ENCODE measurements at places on chromosomes 16 and 17.

GRCh38 chr16:31267332-31268032 lies 7.7 kb downstream of the ITGAM start:
- DNase-seq, result no peak

DNA sequence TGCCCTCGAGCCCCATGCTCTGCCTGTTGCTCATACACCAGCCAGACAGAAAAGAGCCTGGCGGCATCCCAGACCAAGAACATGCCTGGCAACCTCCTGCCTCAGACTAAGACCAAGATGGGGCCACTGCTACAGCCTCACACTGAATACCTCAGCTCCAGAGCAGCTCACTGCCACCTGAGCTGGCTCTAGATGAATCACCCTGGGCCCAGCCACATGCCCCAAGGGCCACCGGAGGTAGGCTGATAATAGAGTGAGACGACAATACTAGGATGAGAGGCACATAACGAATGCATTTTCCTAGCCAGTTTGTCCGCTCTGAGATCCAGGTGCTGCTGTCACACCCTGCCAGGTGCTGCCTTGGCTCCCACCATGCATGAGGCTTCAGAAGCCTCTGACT lies 13.0 kb downstream of the PIP4K2B start:
- no peak for DNase-seq

- DNase-seq, result no peak
These were observed 37.2 kb upstream of the TBX2 start for GRCh38 chr17:61362396-61362795.

GRCh38 chr16:19715566-19715965 lies 2.5 kb downstream of the KNOP1 start:
- no peak for DNase-seq

GRCh38 chr17:76527430-76528111 lies 9.9 kb downstream of the CYGB start:
- no peak for DNase-seq

- DNase-seq, result no peak
These were observed 31.0 kb downstream of the TEKT5 start for GRCh38 chr16:10663744-10664143.

GRCh38 chr17:32208436-32208835 lies 57.2 kb upstream of the RHBDL3 start:
- DNase-seq, result no peak

GRCh38 chr17:42408061-42408460 lies 15.0 kb downstream of the CAVIN1 start:
- no peak for DNase-seq

DNA sequence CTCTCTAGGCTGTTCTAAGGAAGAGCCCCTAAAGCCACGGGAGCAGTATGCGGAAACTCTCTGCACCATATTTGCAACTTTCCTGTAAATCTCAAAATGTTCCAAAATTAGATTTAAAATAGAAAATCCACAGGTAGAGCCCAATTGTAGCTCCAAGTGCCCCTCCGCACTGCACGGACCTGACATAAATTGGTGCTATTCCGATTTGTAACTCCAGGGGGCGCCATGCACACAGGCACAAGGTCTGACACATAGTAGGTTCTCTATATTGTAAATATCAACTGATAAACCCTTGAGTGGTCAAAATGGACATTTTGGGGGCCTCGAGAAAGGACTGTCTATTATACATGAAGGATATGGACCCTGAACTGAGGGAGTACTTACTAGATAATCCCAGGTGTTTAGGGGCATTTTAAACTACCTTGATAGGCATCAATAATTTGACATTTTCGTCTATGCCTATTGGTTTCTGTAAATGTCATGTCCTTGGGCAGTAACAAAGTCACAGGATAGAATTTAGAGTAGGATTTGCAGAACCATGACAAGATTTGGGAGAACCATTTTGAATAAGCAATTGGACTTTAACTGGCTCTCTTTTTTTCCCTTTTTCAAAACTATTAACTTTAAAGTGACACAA lies 36.6 kb upstream of the TMEM132E start:
- DNase-seq, result no peak

GRCh38 chr16:24258791-24259190 lies 2.7 kb downstream of the CACNG3 start:
- no peak for DNase-seq

DNA sequence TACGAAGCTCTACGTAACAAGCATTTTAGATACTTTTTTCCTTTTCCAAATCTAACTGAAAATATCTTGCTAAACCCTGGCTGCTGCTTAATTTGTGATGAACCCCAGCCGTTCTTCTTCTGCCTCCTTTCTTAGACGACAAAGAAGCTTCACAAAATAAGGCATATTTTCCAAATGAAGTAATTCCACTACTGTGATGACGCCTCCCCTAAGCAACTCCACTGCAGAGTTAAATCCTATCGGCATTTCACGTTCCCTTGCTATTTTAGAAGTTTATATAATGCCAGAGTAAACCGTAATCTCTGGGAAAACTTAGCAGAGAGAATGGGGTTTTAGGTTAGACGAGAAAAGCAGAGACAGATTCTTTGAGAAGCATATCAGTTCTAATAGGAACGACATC lies 683.1 kb upstream of the SALL1 start:
- DNase-seq, result no peak

DNA sequence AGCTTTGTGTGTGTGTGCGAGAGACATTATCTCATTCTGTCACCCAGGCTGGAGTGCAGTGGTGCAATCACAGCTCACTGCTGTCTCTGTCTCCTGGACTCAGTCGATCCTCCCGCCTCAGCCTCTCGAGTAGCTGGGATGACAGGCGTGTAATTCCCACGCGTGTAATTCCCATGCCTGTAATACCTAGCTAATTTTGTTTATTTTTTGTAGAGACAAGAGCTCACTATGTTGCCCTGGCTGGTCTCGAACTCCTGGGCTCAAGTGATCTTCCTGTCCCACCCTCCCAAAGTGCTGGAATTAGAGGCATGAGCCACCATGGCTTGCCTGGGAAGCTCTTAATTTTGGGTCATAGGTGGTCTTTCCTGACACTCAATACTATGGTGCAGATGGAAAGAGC lies 205.3 kb upstream of the TNRC6C start:
- no peak for DNase-seq

GRCh38 chr17:77933777-77934398 lies 24.6 kb upstream of the TNRC6C start:
- no peak for DNase-seq

- no peak for DNase-seq
These were observed 6.1 kb downstream of the OR1A1 start for GRCh38 chr17:3213587-3213986.

GRCh38 chr16:61500851-61501250 lies 535.4 kb downstream of the CDH8 start:
- no peak for DNase-seq

DNA sequence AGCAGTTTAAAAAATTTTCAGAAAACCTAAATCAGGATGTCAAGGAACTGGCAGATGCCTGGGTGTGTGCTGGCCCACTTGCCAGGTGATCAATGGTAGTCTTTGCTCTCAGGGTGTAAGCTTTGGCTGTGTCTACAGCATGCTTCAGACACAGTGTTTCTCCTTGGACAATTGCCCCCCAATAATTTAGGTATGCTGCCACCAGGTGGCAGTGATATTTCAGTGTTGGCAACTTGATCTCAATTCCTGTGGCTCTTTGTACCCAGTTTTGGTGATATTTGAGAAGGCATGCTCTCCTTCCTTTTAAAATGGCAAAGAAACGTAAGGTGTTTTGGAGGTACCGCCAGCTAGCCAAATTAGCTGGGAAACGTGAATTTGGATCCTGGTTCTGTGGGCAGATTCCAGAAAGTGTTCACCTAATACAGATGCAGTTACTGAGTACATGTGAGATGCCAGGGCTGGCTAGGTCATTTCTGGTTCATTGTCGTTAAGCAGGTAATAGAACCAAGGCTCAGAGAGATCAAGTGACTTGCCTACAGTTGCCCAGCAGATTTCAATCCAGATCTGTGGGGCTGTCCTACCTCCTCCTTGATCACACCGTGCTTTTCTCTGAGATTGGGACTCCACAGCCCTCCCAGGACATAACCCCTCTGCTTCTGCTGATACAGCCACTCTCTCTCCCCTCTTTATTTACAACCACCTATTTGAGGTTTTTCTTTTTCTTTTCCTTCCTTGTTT lies 155.6 kb upstream of the PLCG2 start:
- no peak for DNase-seq

DNA sequence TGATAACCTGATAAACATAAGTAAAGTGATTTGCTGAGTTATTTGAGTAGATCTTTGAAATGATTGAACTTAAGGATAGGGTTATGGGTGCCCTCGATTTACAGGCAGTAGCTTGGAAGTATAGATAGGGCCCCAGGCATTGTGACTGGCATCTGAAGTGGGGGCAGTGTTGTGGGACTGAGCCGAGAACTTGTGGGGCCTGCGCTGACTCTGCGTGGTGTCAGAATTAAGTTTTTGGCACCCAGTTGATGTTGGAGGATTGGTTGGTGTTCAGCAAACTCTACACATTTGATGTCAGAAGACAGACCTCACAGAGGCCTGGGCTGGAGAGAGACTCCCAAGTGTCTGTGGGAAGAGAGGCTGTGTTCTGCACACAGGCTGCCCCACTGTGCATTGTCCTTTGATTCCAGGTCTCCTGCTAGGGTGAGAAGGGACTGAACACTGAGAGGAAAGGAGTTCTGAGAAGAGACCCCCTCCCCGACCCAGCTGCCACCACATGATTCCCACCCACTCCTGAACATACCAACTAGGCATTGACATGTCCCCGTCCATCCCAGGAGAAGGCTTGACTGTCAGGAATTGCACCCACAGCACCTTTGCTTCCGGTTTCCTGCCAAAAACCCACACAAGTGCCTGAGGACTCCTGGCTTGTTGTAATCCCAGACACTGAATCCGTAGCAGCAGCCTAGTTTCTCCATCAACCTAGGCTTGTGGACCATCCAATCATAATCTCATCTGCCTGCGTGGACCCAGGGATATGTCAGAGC lies 4.5 kb downstream of the ZNF267 start:
- no peak for DNase-seq
